ENCODE measurements at places on chromosomes 2 and 18.

DNA sequence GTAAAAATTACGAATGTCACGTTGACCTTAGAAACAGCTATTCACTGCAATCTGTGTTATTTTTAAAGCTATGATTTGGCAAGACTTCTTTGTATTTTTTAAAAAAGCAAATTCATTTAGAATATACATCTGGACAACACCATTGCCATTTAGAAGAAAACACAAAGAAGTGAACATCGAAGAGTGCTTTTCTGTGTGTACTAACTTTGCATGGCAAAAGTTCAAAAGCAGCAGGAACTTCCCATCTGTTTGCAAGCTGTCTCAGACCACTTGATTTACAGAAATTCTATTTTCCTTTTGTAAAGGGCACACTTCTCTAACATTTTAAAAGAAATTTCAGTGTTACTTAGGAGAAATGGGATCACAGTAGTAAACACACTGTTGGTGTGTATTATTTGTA lies 145.9 kb downstream of the CALCRL start:
- DNase-seq = no peak

DNA sequence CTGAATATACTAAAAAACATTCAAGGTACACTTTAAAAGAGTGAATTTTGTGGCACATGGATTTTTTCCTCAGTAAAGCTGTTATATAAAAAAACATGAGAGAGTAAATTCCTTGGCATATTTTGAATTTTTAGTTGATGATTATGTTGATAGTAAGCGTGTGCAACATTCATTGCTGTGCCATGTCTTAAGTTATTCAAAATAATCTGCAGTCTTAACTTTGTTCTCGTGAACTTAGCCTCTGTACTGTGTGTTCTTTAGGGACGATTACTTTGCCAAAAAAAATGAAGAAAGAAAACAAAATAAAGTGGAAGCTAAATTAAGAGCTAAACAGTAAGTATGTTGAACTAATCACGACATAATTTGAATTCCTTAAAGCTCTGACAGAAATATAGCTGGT lies 9.6 kb downstream of the SSB start:
- no peak for DNase-seq

DNA sequence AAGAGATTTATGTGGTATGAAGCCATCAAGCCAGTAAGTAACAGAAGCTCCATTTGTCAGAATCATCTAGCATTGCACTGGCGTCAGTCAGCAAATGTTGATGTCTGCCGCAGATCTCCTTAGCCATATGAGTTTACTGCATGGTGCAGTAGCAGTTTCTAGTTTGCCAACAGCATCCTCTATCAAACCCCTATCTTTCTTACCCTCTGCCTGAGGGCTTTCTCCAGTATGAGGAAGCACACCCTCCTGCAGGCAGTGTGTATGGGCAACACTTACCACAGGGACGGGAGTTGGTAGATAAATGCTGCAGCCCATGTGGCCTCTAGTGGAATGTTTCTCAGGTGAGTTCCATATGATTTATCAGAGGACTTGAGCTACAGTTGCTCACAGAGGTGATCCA lies 63.7 kb downstream of the EFEMP1 start:
- DNase-seq = no peak

GRCh38 chr2:176187899-176188773 lies at the start of gene HOXD1:
TSS of gene HOXD1 (plus strand) at chr2:176188668. CDS start at chr2:176188802, 134 bp downstream.
- no peak for DNase-seq

GRCh38 chr2:207423886-207424285 lies 105.9 kb upstream of the CREB1 start:
- peak; percentile 29 for DNase-seq

GRCh38 chr2:181991171-181991885 lies 5.7 kb downstream of the PPP1R1C start:
- DNase-seq = no peak

DNA sequence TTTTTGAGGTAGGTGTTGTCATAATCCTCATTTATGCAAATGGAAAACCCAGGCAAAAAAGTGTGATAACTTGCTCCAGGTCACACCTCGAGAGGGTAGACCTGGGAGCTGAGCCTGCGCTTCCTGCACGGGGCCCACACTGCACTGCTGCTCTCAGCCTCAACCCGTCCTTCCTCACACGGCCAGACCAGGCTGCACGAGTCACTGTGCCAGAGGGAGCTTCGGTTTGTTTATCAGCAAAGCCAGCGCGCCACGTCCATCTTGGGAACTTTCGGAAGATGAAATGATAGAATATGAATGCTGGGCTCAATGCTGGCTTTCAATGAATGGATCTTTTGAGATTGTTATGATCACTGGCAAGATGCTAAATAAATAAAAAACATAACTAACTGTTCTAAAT lies 14.4 kb downstream of the COPS9 start:
- no peak for DNase-seq

GRCh38 chr2:43000242-43001054 lies 208.1 kb upstream of the HAAO start:
- no peak for DNase-seq

- DNase-seq = no peak
These were observed 2.1 kb upstream of the NGEF start for GRCh38 chr2:233015019-233015645.

DNA sequence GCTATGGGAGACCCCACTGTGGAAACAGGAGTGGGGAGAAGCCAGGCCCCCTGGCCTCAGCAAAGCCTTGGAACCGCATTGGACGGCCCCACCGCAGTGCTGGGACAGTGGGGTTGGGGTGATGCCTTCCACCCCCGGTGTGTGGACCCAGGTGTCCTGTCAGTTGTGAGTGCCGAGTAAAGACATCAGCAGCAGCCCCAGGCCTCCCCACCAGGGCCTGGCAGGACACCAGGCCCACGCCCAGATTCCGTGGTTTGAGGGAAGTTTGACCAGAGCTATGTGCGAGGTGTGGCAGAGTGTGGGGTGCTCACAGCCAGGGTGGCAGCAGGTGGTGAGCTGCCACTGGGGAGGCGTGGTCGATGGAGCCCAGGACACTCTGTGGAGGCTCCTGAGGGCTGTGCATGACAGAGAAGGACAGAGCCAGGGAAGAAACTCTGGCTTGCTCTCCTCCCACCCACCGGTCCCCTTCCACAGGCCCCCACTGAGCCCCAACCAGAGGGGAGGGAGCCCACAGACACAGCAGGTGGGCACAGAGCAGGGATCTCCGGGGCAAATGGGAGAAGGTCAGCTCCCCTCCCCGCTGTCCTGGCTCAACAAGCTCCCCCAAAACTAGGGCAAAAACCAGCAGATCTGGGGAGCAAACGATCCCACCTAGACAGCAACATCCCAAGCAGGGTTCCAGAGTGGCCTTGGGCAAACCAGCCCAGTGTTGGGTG lies 69.1 kb downstream of the TWIST2 start:
- DNase-seq = no peak

DNA sequence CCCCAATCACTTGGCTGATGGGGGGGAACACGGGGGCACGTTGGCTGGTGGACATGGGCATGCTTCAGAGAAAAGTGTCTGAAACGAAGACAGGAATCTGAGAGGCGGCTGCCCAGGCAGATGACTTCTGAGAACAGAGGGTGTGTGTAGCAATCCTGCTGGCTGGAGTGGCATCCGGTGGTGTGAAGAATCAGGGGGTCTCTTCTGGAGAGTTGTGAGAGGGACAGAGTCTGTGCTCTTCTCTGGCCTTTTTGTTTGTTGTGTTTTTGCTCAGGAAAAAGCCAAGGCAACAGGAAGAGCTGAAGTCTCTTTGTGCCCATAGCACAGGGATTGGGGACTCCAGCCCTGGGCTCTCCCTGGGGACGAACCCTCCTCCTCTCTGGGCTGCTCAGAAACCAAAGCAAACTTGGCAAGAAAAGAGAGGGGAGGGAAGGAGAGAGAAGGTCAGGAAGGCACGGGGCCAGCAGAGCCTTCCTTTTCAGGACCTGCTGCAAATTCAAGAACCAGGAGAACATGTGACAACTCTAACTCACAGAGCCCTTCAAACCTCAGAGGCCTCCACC lies 97.0 kb upstream of the SMAD2 start:
- DNase-seq = no peak

- DNase-seq = no peak
These were observed 9.6 kb downstream of the SNTG2 start for GRCh38 chr2:960061-960736.

DNA sequence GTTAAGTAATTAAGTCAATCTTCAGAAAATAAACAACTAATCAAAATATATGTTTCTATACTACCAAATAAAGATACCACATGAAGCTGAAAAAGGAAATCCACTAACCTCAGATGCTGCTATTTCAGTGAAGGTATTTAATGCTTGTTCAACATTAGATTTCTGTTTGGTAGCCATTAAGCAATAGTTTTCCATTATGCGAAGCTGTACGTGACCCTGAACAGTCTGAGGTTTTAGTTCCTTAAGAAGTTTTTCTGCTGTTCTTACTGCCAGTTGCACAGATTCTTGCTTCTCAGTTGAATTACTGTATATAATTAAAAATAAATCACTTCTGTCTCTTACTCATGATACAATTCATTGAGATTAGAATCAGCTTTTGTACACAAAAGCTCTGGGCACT lies 65.4 kb downstream of the TTC21B start:
- no peak for DNase-seq

DNA sequence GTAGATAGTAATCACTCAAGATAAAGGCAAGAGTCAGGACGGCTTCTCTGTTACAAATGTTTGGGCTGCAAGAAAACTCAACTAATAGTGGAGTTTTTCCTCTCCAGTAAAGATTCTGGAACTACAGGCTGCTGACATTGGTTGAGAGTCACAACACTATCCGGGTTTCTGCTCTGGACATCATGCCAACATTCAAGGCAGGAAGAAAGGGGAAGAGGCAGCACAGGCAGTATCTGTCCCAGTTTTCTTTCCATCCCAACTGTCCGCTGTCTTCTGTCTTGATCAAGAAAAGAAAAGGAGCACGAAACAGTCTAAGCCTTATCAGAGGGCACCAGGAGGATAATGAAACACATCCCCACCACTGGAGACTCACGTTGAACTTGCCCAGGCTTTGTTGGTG lies 132.1 kb downstream of the MAIP1 start:
- DNase-seq = no peak

DNA sequence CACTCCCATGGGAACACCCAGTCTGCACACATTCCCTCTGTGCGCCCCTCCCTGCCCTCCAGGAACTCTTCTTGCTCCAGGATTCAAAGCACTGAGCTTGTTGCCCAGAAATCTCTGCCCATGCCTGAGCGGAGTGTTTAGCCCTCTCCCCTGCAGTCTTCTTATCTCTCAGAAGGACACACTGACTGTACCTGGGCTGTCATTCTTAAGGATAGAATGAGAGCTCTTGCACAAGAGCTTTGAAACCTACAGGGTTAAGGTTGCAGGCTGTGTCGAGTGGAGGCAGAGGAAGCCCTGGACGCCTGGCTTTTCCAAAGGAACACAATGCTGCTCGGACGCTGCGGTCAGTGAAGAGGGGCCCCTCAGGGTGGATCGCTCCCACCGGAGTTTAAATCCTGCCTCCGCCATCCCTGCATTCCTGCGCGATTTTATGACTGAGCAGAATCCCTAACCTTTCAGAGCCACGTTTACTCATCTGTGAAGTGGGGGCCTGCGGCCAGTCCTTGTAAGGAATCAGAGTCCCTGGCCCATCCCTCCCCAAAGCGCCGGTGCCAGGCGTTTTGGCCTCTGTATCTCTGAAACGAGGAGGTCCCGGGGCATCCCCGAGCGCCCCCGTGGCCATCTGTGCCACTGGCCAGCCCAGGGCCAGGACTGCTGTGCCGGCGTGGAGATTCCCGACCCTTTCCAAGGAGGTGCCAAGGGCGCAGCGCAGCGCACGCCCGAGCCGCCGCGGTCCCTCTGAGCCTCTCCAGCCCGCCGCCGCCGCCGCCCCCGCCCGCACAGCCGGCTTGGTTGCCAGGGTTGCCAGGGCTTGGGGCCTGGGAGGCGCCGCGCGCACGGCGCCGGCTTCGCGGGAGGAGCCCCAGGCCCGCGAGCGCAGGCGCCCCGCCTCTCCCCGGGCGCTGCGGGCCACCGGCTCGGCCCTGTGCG lies 58.9 kb downstream of the FAM168B start:
- DNase-seq = no peak

GRCh38 chr18:39134255-39134654 lies 1568.7 kb upstream of the CELF4 start:
- no peak for DNase-seq

GRCh38 chr2:201807452-201807999 lies 1.2 kb downstream of the CDK15 start:
- no peak for DNase-seq

- no peak for DNase-seq
These were observed 28.8 kb upstream of the TMEM18 start for GRCh38 chr2:705971-706511.

- no peak for DNase-seq
These were observed at the start of gene XDH for GRCh38 chr2:31414601-31415241. TSS of gene XDH (minus strand) at chr2:31414742. CDS start at chr2:31414666, 76 bp downstream.

GRCh38 chr2:6823111-6823510 lies 42.6 kb downstream of the CMPK2 start:
- DNase-seq = no peak

DNA sequence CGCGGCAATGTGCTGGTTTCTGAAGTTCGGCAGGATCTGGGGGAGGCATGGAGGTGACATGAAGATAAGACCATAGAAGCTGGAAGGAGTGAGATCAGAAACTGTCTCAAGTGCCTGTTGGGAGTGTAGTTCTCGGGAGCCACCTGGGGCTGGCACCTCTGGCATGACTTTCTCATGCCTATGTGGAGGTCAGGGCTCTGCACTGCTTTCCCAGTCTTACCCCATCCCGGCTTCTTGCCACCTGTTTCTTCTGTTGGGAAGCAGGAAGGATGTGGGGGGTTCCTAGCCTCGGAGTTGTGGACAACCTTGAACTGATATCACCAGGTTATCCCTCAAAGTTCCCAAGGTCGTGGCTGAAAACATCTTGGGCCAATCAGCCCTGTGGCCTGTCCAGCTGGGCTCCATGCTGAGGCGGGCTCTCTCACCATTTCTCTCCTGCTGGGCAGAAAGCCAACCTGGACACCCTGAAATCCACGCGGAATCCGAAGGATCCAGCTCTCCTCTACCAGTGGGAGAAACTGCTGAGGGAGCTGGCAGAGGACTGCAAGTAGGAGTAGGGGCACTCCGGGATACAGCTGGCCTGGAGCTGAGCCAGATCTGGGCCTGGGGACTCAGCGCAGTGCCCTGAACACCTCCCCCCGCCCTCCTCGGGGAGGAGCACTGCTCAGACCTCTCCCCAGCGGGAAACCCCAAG lies 42.5 kb downstream of the FER1L5 start:
- DNase-seq = no peak

GRCh38 chr2:240961910-240962299 lies 36.5 kb upstream of the SNED1 start:
- DNase-seq = no peak

GRCh38 chr2:217972490-217972889 lies 30.3 kb downstream of the TNS1 start:
- DNase-seq = no peak

- no peak for DNase-seq
These were observed 16.5 kb upstream of the OR6B3 start for GRCh38 chr2:240069829-240070228.

GRCh38 chr2:2890901-2891300 lies 486.7 kb downstream of the EIPR1 start:
- no peak for DNase-seq
